ENCODE measurements at places on chromosomes 3 and 15.
A peak's percentile ranks its signal among the peaks of the same experiment; 100 is the strongest.

GRCh38 chr15:85388566-85389305 is 8.3 kb downstream of the AKAP13 start:
- no peak for ATAC-seq

GRCh38 chr3:76383781-76384180 is 598.4 kb upstream of the ZNF717 start:
- no peak for ATAC-seq

DNA sequence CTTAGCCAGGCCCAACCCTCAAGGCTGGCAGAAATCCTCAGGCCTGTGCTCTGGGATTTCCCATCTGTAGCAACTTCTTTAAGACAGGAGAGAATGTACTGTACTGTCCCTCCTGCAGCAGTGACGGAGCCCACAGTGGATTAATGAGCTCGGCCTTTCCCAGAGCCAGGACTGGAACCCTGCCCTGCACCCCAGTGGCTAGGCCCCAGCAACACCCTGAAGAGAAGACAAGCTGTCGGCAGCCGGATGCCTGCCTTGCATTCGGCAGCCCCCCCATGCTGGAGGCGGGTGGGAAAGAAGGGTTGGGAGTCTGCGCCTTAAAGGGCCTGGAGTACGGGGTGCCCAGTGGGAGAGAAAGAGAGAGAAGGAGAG is 32.0 kb downstream of the KLHL25 start:
- ATAC-seq = no peak

- peak; percentile 61 for ATAC-seq
Observed at GRCh38 chr3:21274079-21274571, 476.9 kb downstream of the ZNF385D start.

DNA sequence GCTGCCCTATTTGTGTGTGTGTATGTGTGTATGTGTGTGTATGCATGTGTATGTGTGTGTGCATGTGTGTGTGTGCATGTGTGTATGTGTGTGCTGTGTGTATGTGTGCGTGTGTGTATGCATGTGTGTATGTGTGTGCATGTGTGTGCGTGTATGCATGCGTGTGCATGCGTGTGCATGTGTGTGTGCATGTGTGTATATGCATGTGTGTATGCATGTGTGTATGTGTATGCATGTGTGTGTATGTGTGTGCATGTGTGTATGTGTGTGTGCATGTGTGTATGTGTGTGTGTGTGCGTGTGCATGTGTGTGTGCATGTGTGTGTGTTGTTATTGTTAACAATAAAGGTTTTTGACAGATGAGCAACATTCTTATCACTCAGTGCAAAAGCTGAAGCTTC is 110.8 kb upstream of the HES1 start:
- no peak for ATAC-seq

DNA sequence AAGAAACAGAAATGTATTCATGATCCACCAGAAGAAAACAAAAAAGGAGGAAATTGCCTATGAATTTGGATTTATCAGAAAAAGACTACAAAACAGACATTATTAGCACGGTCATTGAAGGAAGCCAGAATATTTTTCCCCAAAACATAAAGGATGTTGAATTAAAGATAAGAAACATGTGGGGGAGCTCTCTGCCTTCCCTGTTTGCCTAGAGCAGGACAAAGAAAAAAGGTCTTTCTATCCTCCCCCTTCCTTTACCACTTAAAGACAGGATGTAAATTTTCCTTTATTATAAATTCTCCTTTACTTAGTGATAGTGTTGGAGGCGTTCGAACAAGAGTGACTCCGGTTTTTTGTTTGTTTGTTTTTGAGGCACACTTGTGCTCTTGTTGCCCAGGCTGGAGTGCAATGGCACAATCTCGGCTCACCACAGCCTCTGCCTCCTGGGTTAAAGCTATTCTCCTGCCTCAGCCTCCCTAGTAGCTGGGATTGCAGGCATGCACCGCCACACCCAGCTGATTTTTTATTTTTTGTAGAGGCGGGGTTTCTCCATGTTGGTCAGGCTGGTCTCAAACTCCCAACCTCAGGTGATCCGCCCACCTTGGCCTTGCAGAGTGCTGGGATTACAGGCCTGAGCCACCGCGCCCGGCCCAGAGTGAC is 14.9 kb upstream of the RPN1 start:
- ATAC-seq = peak; percentile 67

DNA sequence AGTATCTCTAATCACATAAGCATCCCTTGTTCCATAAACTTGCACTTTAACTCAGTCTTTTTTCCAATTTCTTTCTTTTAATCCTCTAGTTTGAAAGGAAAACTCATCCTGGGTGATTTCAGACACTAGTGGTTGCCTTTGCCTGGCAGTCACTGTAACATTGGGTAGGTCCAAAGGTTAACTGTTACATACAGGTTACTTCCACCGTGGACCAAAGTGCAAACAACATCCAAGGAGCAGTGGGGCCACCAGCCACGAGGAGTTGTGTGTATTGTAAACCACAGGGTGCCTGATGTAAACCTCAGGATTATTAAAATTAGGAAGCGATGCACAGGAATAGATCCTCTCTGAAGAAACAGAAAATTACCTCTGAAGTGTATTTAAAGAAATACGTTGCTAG is 75.0 kb downstream of the HCN4 start:
- ATAC-seq = no peak

- ATAC-seq = no peak
Observed at GRCh38 chr15:39543651-39544050, 37.2 kb upstream of the THBS1 start.

- no peak for ATAC-seq
Observed at GRCh38 chr3:140288595-140288994, 353.6 kb downstream of the CLSTN2 start.

DNA sequence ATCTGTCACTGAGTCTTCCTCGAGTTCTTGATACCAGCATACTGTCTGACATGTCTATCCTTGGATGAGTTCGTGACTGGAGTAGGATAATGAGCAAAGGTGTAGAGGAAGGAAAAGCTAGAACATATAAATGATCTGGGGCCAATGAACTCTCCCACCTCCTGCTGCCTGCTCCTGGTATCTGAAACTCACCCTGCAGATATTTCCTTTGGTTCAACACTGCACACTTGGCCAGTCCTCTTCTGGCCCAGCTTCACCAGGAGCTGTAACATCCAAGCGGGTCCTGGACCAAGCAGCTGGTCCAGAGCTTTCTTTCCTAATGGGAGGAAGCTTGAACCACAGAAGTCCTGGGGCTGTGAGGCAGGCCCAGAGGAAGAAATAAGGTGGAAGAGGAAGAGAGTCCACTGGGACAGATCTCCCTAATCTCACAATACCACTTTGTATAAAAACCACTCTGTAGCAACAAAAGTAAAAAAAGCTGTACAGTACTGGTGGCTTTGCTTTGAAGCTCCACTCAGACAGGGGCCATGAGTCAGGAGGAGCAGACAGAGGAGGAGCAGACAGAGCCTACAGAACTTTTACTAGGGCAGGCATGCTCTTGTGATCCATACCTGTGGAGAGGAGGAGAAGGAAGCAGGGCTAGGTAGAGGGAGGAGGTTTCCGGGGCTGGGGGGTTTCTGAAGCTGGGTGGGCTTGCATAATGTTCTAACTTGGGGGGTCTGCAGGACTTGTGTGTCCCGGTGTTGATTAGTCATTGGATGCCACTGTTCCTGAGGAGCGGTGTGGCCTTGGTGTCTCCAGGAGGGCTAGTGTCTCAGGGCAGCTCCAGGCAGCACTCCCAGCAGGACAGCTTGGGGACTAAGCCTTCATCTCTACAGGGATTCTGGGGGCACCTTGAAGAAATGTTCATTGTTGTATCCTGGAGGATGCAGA is 166.9 kb downstream of the ABHD5 start:
- no peak for ATAC-seq

- ATAC-seq = no peak
Observed at GRCh38 chr3:171293142-171293782, 166.9 kb downstream of the TNIK start.

- peak; percentile 58 for ATAC-seq
Observed at GRCh38 chr15:79365765-79366164, 54.9 kb downstream of the TMED3 start.

DNA sequence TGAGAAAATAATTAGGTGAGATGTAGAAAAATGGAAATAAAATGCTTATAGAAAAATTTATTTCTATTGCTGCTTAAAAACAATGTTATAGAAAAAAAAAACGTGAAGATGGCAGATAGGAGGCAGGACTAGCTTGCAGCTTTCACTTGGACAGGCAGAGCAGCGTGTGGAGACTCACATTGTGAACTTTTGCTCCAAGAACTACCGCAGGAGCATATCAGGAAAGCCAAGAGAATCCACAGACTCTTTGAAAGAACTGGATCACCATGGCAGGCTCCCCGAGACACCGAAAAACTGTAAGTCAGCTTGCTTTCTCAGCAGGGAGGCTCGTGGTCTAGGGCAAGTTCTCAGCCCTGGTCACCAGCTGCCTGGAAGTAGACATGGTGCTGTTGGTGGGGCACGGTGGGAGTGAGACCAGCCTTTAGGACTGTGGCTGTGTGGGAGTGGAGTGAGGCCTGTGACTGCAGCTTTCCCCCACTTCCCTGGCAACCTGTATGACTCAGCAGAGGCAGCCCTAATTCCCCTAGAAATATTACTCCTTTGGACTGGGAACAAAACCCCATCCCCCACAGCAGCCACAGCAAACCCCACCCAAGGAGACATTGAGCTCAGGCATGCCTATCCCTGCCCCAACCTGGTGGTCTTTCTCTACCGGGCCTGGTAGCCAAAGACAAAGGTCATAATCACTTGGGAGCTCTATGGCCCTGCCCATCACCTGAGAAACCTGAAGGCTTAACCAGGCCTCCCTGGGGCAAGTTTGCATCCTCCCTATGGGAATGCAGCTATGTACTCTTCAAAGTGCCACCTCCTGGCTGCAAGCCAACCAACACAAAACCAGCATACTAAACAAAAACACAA is 22.8 kb downstream of the STRIT1 start:
- no peak for ATAC-seq

- no peak for ATAC-seq
Observed at GRCh38 chr3:7978087-7978422, 523.6 kb upstream of the LMCD1 start.

DNA sequence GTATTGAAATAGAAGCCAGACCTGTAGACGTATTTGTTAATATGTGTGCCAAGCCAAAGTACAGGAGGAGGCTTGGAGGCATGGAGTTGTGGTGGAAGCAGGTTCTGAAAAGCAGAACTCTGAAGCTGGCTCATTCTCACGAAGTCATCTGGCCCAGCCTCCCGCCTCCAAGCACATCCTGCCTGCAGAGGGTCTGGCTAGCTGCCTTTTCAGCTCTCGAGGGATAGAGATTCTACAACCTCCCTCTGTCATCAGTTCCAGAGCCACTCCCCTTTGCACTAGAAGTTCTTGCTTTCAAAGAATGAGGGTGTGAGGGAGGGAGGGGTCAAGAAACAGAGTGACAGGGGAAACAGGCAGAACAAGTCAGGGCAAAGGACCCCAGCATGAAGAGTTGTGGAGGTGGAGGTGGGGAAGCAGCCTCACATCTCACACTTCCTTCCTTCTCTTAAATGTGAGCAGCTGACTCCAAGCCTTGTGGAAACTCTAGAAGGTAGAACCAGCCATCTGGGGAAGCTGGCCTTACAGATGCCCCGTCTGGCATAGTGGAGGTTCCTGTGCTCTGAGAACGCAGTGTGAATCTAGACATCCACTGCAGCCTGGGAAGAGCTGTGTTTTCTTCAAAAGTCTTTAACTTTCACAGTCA is 95.3 kb downstream of the SLC49A4 start:
- ATAC-seq = peak; percentile 47

GRCh38 chr15:66252685-66253417 is 699 bp downstream of the MEGF11 start:
- peak; percentile 63 for ATAC-seq

DNA sequence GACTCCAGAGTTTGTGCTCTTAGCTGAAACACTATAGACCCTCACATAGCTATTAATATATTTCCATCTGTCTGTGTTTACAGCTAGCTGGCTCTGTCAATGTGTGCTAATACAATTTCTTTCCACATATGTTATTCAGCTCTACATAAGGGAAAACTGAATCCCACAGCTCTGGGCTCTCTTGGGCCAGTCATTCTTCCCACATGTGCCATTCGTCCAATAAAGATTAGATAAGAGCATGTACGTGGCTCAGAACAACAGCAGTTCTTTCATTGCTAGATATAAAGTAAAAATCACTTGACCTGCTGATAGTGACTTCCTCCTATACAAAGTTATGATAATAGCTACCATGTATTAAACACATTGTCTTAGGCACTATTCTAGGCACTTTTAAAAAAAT is 2.8 kb upstream of the ILDR1 start:
- ATAC-seq = no peak

- peak; percentile 51 for ATAC-seq
Observed at GRCh38 chr3:108602249-108602934, 12.9 kb downstream of the DZIP3 start.

DNA sequence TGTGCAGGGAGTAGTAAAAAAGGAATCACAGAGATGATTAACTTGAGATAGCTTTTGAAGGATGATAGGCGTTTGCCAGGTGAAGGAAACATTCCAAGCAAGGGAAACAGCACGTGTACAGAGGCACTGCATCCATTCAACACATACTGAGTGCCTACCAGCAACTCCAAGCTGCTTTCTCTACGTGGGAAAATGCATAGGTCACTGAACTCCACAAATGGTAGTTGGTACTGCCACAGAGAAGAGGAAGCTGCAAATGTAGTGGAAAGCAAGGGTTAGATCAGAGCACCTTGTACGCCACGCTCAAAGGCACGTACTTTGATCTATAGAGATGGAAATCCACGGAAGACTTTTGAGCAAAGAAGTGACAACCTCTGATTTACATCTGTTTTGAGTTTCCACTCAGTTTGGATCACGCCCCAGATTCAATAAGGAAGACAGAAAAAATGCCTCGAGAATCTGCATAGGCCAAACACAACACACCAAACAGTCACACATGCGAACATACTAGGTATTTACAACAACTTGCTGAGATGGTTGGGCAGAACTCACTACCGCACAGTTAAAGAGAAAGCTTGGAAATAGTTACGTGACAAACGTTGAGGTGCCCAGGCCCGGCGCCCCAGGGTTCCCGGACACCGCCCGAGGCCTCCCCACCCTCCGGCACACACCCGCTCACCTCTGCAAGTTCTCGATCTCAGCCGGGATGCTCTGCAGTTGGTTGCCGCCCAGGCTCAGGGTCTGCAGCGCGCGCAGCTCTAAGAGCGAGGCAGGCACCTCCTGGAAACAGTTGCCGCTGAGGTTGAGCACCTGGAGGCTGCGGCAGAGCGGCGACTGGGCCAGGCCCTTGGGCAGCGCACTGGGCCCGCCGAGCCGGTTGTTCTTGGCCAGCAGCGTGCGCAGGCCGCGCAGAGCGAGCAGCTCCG is 826 bp downstream of the LRRC58 start:
- peak; percentile 52 for ATAC-seq

- ATAC-seq = no peak
Observed at GRCh38 chr15:80992441-80992840, 2.8 kb upstream of the MESD start.
